ENCODE measurements at places on chromosomes 5 and 9.

DNA sequence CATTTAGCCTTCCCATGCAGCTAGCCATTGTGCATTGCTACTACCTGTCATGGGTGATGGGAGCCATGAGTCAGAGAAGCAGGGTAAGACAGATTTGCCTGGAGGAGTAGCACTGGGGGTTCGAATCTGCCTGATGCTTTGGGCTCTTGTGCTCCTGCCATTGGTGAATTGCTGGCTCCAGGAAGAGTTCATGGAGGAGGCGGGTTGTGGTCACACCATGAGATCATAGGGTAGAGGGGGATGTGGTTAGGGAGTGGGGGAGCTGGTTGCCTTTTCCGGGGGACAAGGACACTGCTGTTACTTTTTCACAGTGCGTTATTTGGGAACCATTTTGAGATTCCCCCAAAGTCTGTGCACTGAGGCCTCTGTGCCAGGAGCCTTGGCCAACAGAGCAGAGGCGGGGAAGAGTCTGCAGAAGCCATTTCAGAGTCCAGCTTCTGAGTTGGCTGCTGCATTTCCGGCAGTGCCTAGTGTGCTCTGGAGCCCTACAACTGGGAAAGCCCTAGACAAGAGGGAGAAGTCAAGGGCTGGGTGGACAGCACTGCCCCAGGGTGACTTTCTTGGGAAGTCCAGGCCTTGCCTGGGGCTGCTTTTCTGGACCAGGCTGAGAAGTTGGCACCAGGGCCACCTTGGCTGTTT is 6.2 kb downstream of the ANGPTL2 start:
- no peak for DNase-seq

DNA sequence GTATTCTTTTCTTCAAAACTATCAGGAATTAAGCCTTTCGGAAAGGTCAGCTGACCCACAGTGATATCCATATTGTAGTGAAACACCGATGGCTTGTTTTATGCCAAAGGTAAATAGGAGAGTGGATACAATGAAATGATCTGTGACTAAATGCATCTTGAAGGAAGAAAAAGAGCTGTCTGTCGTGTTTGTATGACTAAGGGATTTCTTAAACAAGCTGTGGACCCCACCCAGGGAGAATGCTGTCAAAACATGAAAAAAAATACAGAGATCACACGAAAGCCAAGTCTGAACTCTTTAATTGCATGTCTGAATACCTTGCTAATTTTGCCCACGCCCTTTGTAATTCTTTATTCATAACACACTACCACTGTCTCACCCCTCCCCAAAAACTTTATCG is 286.4 kb upstream of the WWC1 start:
- no peak for DNase-seq

DNA sequence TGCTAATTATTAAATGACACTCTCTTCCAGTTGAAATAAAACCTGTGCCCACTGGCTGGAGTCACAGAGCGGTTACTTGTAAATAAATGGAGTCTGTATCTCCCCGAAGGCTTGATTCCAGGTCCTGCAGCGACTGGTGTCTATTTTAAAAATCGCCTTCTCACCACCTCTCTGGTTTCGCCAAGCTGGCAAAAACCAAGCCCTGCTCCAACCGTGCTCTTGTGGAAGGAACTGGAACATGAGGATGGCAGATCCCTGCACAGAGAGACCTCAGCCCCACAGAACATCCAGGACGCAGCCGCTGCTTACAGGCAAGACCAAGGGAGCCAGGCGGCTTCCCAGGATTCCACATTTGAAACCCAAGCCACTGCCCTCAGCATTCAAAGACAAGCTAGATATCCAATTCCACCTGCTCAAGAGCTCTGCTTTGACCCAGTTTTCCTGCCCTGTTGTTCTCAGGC is 15.0 kb downstream of the SEMA4D start:
- DNase-seq: no peak

GRCh38 chr9:23822261-23823169 is 3.5 kb downstream of the ELAVL2 start:
- no peak for DNase-seq

DNA sequence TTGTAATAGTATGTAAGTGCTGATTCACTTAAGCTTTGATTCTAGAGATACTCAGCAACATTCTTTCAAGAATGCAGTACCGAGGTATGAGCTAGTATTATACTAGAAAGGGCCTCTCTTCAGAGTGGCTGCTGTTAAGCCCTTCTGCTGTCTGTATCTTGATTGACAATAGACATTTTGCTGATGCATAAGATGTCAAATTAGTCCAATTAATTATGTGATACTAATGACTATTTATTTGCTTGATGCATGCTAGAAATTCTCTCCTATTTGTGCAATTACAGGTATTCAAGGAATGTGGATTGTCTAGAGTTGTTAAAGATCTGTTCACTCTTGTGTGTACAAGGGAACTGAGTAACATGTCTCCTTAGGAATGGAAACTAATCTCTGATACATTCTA is 92.3 kb upstream of the PTGER4 start:
- no peak for DNase-seq

- no peak for DNase-seq
These were observed 94.4 kb downstream of the ANKH start for GRCh38 chr5:14777187-14777586.

DNA sequence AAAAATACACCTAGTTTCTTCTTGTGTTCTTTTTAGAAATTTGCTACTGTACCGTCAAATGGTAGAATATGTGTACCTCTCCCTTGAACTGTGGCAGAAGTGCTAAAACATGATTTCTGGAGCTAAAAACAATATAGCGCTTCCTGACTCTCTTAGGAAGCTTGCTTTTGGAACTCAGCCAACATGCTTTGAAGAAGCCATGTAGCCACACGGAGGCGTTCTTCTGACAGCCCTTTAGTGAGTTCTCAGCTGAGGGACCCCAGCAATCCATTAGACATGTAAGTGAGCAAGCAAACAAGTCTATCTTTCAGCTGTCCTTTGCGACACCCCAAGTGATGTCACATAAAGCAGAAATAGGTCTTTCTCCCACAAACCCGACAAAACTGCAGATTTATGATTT is 917.0 kb downstream of the CDH9 start:
- no peak for DNase-seq

GRCh38 chr5:103224894-103225246 is 33.7 kb upstream of the MACIR start:
- no peak for DNase-seq

- peak; percentile 16 for DNase-seq
These were observed at the start of gene PTGER4 for GRCh38 chr5:40679913-40680681. PTGER4 (plus strand) TSS chr5:40679915; CDS start chr5:40680994, 1,079 bp downstream.

- no peak for DNase-seq
These were observed 2.3 kb upstream of the TAS2R1 start for GRCh38 chr5:9632495-9632894.

DNA sequence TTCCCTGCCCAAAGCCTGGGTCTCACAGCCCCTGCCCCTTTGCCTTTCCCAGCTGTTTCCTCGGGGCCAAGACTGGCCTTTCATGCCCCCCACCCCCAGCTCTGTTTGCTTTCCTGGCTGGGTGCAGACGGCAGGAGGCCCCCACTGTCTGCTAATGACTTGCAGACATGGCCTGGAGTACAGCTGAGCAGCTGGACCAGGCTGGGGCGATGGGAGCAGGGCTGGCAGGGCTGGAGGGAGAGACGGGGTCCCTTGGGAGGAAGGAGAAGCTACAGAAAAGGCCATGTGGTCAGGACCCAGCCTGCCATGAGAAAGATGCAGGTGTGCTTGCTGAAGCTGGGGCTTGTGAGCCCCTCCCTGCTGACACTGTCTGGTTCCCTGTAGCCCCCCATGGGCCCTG is 28.3 kb upstream of the GFPT2 start:
- no peak for DNase-seq

- DNase-seq: no peak
These were observed 334.0 kb upstream of the DMAC1 start for GRCh38 chr9:8133606-8134005.

- no peak for DNase-seq
These were observed 505.7 kb downstream of the ZNF608 start for GRCh38 chr5:124240732-124241131.

GRCh38 chr9:115018547-115019435 is 88.4 kb upstream of the TNFSF8 start:
- no peak for DNase-seq

DNA sequence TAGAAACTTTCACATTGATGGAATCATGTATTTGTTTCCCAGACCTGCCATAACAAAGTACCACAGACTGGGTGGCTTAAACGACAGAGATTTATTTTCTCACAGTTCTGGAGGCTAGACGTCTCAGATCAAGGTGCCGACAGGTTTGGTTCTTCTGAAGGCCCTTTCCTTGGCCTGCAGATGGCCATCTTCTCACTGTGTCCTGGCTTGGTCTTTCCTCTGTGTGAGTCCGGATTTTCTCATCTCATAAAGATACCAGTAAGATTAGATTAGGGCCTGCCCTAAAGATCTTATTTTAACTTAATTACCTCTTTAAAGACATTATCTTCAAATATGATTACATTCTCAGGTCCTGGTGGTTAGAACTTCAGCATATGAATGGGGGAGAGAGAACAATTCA is 5.8 kb downstream of the USP20 start:
- no peak for DNase-seq

DNA sequence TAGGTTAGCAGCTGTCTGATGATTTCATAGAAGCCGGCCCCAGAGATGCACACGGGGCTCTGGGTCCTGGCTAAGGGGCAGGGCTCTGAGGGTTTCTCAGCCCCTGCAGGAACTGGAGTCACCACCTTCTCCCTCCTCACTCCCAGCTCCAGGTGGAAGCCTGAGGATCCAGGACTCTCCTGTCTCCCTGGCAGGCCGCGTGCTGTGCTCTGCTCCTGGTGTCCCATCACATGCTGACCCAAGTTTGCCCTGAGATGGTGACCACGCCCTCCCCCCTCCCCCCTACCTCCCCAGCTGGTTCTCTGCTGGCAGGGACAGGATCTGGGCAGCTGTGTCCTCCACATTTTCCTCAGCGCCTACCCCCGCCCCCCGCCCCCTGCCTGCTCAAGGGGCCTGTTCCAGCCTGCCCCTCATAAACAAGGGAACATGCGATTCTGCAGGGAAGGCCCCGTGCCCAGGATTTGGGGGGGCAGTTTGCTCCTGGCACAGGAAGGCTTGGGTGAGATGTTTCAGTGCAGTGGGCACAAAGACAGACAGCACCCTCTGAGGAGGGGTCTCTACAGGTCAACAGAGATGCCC is 87.4 kb downstream of the PSD2 start:
- DNase-seq: no peak

DNA sequence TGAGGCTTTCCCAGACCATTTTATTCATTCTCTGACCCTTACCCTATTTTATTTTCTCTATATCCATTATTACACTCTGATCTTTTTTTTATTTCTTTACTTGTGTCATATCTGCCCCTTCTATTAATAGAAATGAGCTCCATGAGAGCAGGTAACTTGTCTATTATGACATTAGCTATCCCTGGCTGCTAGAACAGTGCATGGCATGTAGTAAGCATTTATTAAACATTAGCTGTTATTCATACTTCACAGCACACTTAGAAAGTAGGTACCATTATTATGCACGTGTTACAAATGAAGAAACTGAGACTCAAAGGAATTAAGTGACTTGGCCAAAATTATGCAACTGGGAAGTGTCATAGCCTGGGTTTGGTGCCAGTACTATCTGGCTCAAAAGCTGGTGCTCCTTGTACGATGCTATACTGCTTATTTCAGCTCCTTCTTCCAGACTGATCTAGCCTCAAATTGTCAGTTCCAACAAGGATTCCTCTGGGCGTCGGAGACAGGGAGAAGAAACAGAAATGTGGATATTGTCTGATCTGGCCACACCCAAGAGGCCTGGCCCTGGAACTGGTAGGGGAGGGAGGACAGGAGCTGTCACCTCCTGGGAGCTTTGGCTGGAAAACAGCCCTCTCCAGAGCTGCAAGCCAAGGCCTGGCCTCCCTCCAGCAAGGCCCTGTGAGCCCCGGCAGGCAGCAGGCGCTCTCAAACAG is 10.8 kb upstream of the NIPAL4 start:
- peak; percentile 87 for DNase-seq

DNA sequence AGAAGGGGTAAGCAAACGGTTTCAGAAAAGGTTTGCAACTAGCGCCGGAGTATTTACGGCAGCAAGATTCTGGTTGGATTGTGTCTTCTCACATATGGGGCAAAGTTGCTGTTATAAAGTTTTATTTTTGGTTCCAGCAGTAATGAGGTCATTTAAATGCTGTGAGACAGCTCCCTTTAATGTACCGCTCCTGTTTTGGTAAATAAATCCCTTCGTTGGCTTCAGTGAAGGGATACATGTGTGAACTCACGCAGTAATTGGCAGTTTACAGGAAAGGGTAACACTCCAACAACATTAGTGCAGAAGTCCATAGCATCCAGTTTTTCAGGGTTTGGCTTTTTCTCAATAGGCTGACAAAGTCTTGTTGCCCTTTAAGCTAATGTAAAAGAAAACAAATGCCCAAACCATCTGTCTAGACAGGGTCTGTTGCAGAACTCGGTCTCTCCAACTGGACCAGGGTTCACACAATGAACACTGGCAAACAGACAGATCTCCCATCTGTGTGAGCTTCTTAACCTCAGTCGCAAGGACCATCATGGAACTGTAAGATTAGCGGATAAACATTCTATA is 184.0 kb downstream of the GOLPH3 start:
- DNase-seq: no peak

DNA sequence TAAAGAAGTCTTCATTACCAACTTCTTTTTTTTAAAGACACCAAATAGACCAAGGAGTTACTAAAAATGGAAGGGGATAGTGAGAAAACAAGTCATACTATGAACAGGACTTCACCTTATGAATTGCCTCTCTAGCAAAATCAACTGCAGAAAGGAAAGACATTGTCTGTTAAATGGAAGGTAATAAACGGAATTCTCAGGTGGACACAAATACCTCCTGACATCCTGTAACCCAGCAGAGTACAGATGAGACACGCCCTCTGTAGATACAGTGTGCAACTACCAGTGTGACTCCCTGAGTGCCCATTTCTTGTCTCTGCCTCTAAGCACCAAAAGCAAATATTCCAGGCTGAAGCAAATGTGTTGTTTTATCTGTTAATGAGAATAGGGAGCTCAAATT is 12.2 kb upstream of the PLPP1 start:
- no peak for DNase-seq

DNA sequence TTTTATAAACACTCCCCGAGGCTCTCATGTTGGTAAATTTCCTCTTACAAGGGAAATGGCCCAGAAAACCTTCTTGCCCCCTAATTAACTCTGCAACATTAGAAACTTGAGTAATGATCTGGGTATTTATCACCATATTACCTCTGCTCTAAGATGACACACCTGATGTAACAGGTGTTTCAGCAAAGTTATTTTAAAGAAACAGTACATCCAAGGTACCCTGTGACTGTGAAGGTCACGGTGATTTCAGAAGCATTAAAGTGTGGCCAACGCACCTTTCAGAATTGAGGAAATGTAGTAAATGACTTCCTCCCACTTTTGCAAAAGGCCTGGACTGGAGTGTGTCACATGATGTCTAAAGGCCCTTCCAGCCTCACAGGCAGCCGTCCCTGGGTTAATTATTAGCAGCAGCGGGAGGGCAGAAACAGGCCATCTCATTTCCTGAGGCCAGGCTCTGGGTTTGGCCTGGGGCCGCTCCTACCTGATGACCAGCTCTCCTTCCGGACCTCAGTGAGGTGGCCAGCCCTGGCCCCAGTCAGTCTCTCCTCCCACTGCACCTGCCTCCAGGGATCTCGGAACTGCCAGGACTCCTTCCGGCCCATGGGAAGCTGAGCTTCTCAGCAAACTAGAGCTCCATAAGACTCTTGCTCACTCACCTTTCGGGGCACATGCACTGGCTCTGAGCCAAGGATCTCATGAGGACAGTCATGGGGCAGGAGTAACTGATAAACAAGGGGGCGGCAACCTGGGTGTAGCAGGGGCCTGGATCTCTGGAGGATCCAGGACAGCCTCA is 20.7 kb downstream of the PTPN3 start:
- DNase-seq: peak; percentile 62

- DNase-seq: no peak
These were observed 387.1 kb downstream of the ZSWIM6 start for GRCh38 chr5:61719124-61719523.
